ENCODE measurements at places on chromosomes 4 and X.

DNA sequence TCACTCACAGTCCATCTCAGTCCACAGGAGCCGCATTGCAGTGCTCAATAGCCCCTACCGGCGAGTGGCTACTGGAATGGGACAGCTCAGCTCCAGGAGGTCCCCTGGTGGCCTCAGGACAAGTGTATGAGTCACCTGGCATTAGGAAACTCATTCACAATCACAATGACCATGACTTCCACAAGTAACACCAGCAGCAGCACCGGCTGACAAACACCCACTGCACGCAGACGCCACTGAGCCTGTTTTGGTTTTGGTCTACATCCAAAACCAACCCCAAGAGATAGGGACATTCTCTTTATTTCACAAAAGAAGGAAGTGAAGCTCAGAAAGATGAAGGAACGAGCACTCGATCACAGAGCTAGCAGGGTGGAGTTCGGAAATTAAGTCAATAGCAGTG, 8.1 kb downstream of the JAKMIP1 start:
- no peak for DNase-seq

DNA sequence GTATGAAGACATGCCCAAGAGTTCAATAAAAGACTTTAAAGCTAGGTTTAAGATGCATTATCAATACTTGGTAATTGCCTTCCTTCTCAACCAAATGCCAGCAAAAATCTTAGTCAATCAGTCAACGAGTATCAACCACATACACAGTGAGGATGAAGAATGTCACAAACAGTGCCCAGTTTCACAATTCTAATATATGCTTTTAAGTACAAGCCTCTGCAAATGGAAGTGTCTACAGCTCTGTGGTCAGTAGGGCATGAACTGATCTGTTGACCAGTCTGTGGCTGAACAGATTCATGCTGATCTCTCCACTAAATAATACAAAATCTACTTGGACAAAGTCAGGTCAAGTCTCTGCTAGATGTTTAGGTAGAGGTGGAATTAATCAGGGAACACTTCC, 27.9 kb downstream of the PPARGC1A start:
- DNase-seq, result no peak

DNA sequence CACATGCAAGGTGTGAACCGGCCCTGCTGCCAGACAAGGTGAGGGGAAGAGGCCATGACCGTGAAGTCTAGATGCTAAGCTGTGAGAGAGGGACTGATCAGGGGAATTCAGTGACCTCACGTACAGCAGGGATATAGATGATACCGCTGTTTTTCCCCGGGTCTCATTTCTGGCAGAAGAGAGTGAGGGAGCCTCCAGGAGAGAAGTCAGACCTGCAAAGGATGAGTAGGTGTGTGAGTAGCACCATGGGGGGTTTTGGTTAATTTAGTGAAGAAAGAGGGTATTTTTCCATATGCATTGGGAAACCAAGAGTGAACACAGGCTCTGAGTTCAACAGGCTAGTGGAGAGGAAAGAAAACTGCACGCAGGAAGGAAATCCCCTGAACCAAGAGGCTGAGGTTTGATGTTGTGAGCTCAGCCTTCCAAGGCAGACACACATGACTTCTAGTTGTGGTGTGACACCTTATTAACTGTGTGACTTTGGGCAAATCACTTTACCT, 127.6 kb upstream of the GATB start:
- no peak for DNase-seq

- peak; percentile 9 for DNase-seq
Observed at GRCh38 chrX:73855546-73855945, 292.5 kb downstream of the CHIC1 start.

DNA sequence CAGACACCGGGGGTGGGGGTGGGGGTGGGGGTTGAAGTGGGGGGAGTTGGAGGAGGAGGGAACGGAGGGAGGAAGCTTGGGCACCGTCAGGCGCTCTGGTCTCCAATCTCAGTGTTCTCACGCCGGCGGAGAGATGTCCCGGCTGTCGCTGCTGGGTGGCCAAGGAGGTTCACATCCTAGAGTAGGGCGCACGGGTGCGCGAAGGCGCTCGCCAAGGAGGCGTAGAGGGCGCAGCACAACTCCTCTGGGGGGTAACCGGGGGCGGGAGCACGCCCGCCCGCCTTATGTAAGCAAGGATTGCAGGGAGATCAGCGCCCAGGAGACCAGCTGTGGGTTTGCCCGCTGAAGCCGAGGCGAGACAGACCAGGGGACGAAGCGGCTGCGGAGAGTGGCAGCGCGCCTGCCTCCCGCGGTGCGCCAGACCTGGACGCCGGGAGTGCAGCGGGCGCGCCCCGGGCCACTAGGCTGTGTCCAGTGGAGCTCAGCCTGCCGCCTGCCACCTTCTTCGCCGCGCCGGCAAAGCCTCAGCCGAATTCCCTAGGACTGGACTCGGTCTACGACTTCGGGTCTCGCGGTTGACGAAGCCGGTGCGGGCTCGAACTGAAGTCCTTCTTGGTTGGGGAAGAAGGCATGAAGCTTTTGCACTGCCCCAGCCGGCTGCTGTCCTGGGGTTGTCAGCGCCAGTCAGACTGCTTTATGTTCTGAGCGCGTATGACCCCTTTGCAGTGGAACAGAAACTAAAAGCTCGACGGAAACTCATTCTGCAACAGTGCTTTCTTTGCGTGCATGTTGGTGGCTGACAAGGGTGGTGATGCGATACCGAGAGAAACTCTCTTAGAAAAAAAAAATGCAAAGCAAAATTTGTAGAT, 707 bp upstream of the UNC5C start:
- peak; percentile 34 for DNase-seq

- no peak for DNase-seq
Observed at GRCh38 chr4:127505203-127505602, 127.6 kb upstream of the INTU start.

- DNase-seq, result no peak
Observed at GRCh38 chrX:112536544-112536943, 143.2 kb downstream of the LHFPL1 start.

DNA sequence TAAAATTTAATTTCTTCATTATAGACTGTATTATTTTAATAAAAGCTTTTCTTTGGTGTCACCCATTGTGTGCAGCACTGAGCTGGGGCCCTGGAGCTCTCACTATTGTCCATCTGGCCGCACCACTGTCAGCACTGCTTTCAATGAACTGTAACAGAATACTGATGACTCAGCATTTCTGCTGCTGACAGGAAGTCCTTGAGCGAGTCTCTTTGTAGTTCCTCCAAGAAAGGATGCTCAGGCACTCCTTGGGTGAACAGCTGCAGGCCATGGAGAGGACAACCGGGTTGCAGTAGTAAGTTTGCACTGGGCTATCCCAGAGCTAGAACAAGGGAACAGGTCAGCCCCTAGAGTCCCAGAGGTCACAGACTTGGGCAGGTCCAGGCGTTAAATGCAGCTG, 81.6 kb downstream of the SORBS2 start:
- DNase-seq, result no peak

GRCh38 chrX:39431893-39432292, 630.6 kb downstream of the MID1IP1 start:
- no peak for DNase-seq

GRCh38 chr4:168021666-168022065, 70.7 kb upstream of the ANXA10 start:
- DNase-seq, result no peak

GRCh38 chr4:40909363-40909876, 159.7 kb downstream of the NSUN7 start:
- no peak for DNase-seq

GRCh38 chr4:57425610-57426009, 315.4 kb upstream of the IGFBP7 start:
- no peak for DNase-seq

DNA sequence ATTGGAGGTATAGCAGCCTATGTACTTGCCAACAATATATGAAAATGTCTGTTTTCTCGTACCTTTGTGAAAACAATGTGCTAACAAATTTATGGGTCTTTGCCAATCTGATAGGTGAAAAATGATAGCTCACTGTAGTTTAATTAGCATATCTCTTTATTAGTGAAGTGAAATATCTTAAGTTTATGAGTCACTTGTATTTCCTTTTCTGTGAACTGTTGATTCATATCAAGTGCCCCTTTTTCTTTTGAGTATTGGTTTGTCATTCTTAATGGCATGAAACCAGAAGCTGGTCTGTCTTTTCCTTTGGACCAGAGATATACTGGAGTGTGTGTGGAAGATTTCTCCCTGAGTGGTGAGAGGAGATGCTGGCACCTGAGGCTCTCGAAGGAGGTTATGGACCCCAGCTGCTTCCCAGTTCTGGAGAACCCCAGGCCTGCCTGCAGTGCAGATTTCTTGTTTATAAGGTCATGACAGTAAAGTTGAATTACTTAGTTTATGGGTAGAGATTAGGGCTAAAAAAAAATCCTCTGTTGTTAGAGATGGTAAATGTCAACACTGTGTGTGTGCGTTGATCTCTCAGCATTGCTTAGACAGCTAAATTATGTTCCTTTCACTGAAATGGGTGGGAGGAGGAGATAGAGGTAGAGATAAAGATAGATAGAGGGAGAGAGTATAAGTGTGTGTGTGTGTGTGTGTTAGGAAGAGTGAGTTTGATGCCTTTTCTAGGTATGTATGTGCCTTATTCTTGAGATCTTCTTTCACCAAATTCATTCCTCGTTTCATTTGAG, 89.9 kb downstream of the REPS2 start:
- DNase-seq, result no peak

- no peak for DNase-seq
Observed at GRCh38 chrX:42832764-42833549, 55.0 kb upstream of the PPP1R2C start.

DNA sequence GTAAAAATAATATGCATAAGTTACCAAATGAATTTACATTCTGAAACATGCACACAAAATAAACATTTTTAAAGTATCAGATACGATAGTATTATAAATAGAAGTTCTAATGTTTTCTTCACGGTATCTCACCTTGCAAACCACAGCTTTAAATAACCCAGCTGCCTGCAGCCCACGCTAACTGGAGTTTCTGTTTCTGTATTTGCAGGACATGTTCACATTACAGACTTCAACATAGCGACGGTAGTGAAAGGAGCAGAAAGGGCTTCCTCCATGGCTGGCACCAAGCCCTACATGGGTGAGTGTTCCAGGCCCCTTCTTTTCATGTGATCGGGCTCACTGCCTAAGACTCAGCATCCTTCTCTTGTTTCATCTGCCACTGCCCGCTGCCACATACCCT, 291.7 kb downstream of the EVC2 start:
- DNase-seq, result no peak

GRCh38 chrX:69153060-69153730, 12.1 kb downstream of the PJA1 start:
- no peak for DNase-seq

- DNase-seq, result no peak
Observed at GRCh38 chrX:44742480-44743155, 101.2 kb upstream of the DUSP21 start.

DNA sequence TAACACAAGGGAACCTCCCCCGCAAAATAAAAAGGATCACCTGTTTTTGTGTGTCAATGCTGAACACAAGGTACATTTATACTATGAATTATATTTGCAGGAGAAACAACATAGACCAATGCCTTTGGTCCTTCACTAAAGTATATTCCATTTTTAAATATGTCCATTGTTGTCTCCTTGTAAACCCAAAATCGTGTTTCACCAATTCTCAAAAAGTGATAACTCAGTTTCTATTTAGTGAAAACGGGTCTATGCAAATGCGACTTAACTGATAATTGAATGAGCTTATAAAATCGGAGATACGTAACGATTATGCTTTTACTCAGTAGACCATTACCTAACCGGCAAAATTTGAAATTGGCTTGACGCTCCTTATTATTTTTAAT, 2.1 kb downstream of the BRWD3 start:
- DNase-seq, result no peak

DNA sequence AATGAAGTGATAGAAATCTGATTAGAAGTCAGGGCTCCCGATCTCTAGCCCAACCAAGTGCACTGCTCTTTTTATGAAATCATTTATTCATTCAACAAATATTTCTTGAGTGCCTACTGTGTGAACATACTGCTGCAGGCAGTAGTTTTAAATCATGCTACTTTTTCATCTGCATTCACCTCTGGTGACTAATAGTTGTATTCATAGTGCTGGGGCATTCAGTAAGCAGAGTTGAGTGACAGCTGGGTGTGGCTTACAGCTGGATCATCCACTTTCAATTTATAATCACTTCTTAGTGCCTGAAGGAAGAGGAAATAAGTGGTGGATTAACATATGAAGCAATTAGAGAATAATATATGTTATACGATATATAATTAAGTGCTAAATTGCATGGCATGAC, 94.1 kb upstream of the HPRT1 start:
- no peak for DNase-seq

DNA sequence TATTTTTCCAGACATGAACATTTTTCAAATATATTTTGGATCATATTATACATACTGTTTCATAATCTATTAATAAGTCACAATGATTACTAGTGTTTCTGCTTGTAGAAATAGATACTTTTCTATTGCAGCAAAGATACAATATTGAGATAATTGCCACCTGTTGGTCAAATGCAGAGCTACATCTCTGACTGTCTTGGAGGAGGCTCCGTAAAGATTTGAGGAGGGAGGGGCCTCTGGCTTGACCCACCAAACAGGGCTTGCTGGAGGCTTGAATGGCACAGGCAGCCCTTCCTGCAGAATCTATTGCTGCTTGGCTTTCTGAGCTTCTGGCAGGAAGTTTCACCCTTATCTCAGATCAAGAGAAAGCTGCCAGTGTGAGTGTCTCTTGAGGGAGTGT, 99.3 kb upstream of the ARMCX2 start:
- no peak for DNase-seq

- DNase-seq, result no peak
Observed at GRCh38 chr4:151473521-151474097, 64.6 kb downstream of the FHIP1A start.

DNA sequence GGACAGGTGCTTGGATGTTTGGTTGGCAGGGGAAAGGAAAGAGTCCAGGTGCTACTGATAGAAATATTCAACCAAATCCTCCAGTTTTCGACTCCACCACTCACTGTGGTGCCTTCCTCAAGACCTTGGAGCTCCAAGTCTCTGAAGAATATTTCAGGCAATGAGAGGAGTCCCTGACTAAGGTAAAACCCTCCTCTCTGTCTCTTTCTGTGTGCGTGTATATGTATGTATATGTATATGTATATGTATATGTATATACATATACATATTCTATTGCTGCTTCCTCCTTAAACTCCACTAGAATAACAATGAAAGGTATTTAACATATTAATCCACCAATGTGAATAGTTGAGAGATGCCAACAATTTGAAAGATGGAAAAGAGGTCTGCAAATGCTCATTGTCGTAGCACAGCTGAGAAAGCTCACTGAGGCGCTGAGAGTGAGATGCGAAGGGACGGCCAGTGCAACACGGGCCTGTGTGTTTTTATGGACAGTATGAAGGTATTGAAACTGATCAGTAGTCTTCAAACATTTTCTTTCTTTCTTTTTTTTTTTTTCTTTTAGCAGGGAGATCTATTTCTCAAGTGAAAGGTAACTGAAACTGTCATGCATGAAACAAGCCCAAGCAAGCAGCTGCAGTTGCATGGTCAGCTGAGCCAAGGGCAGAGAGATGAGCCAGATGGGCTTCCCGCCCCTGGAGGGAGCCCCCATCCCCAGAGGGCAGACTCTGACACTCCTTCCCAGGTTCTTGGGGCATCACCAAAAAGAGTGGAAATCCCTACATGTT, 41.1 kb upstream of the HS3ST1 start:
- no peak for DNase-seq

Measured in GM19239 (cell line).